ENCODE measurements at places on chromosomes 13 and 19.
A peak's percentile ranks its signal among the peaks of the same experiment; 100 is the strongest.

DNA sequence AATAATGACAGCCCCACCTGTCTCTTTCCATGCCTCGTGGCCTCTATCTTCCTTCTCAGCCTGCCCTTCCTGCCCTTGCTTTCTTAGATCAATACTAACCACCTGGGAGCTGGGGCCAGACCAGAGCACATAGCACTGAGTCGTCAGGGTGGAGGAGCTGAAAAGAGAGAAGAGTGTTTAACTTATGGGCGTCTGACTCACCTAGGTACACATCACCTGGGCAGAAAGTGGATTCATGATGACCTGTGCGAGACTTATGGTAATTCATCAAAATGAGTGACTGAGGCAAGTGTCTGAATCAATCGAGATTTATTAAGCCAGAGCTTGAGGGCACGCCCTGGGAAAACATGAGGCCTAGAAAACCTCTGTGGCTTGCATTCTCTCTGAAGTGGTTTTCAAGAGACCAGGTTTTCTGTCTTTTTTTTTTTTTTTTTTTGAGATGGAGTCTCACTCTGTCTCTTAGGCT is 19.2 kb downstream of the CEACAM6 start:
- no peak for DNase-seq
- H3K36me3 ChIP-seq: no peaks in the 10 kb centered on the region
- no peak overlapping the region for H3K4me3 ChIP-seq
- H3K27me3 ChIP-seq: no peaks in the 10 kb centered on the region

- H3K36me3 ChIP-seq: no peaks in the 10 kb centered on the region
- no peaks in the 10 kb centered on the region for H3K27me3 ChIP-seq
- DNase-seq: no peak
Measured at GRCh38 chr13:100480676-100481075, 107.9 kb downstream of the GGACT start.

- DNase-seq: no peak
- H3K27me3 ChIP-seq: no peaks in the 10 kb centered on the region
- no peaks in the 10 kb centered on the region for H3K36me3 ChIP-seq
- no peak overlapping the region for H3K27ac ChIP-seq
- H3K4me1 ChIP-seq: peaks cover 5% of the 10 kb centered on the region
- no peak overlapping the region for H3K4me3 ChIP-seq
Measured at GRCh38 chr13:114082849-114083645, 49.4 kb downstream of the RASA3 start.

GRCh38 chr19:46724468-46724867 is 7.6 kb upstream of the PRKD2 start:
- H3K27ac ChIP-seq: no peak overlapping the region
- H3K36me3 ChIP-seq: peaks cover 87% of the 10 kb centered on the region
- DNase-seq: no peak
- no peak overlapping the region for H3K4me3 ChIP-seq

DNA sequence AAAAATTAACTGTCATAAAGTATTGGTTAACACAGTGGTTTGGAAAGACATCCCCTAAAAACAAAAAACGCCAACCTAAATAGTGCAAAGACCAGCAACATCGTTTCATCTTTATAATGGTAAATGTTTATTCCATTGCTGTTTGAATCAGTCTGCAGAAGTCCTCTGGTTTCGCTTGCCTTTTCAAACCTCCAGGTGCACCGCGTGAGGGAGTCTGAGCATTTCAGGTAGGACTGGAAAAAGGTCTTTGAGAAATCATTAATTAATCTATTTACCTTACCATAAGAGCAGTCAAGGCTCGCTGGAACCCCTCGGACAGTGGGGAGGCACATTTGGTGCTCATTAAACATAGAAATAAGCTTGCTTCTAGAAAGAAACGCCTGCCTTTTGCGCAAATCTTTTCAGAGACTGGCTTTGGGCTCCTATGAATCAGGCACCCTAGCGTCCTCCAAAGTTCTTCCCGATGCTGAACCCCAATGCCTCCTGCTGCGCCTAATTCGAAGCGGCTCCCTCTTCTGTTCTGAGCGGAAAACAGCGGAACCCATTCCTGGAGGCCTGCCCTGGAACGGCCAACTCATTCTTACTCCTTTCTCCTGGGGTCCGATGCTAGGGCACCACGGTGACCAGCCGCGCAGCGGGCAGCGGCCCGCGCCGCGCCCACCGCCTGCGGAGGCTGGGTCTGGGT is 951 bp upstream of the MTUS2 start:
- peak; percentile 32 for DNase-seq
- H3K4me1 ChIP-seq: peaks cover 5% of the 10 kb centered on the region
- H3K4me3 ChIP-seq: peak overlapping the region; percentile 26

DNA sequence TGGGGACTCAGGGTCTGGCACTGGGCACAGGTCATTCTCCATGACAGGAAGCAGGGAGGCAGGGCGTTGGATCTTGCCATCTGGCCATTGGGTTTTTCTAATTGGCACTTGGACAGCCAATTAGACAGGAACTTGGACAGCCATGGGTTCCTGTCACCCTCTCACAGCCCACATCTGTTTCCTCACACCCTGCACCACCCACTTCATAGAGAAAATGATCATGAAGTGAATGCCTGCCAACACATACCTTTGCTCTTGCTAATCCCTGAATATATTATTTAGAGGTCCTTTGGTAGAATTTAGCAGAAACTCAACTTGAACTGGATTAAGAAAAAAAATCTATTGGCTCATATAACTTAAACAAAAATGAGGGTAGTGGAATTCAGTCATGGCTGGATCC is 4.9 kb upstream of the OLFM2 start:
- no peaks in the 10 kb centered on the region for H3K36me3 ChIP-seq
- H3K4me1 ChIP-seq: peaks cover 28% of the 10 kb centered on the region
- H3K4me3 ChIP-seq: no peak overlapping the region
- DNase-seq: no peak
- no peak overlapping the region for H3K27ac ChIP-seq

GRCh38 chr13:21481359-21481758 is 22.3 kb upstream of the ZDHHC20 start:
- no peak overlapping the region for H3K4me3 ChIP-seq
- H3K36me3 ChIP-seq: no peaks in the 10 kb centered on the region

GRCh38 chr19:16232127-16232526 is 34.4 kb downstream of the AP1M1 start:
- no peak for DNase-seq
- no peak overlapping the region for H3K4me3 ChIP-seq
- H3K36me3 ChIP-seq: peaks cover 15% of the 10 kb centered on the region
- H3K27me3 ChIP-seq: no peaks in the 10 kb centered on the region

- H3K36me3 ChIP-seq: no peaks in the 10 kb centered on the region
- no peak overlapping the region for H3K27ac ChIP-seq
- H3K27me3 ChIP-seq: no peaks in the 10 kb centered on the region
- peaks cover 3% of the 10 kb centered on the region for H3K4me1 ChIP-seq
Measured at GRCh38 chr13:21530656-21531055, 71.6 kb upstream of the ZDHHC20 start.

- no peaks in the 10 kb centered on the region for H3K27me3 ChIP-seq
- peaks cover 82% of the 10 kb centered on the region for H3K36me3 ChIP-seq
- no peak overlapping the region for H3K27ac ChIP-seq
- H3K4me1 ChIP-seq: no peaks in the 10 kb centered on the region
- no peak overlapping the region for H3K4me3 ChIP-seq
Measured at GRCh38 chr19:2229103-2230032, 6.8 kb downstream of the PLEKHJ1 start.

- no peak overlapping the region for H3K4me3 ChIP-seq
- H3K27me3 ChIP-seq: peaks cover 4% of the 10 kb centered on the region
- no peaks in the 10 kb centered on the region for H3K4me1 ChIP-seq
- no peak for DNase-seq
Measured at GRCh38 chr13:111488486-111489132, 168.2 kb downstream of the TEX29 start.

GRCh38 chr13:98207416-98207815 is 30.3 kb upstream of the RNF113B start:
- H3K36me3 ChIP-seq: peaks cover 5% of the 10 kb centered on the region
- DNase-seq: no peak
- no peak overlapping the region for H3K27ac ChIP-seq
- peaks cover 3% of the 10 kb centered on the region for H3K4me1 ChIP-seq

GRCh38 chr13:97257228-97257755 is 35.2 kb downstream of the MBNL2 start:
- no peak overlapping the region for H3K4me3 ChIP-seq
- H3K36me3 ChIP-seq: no peaks in the 10 kb centered on the region
- no peak overlapping the region for H3K27ac ChIP-seq
- H3K4me1 ChIP-seq: peaks cover 23% of the 10 kb centered on the region
- no peak for DNase-seq

- H3K4me1 ChIP-seq: no peaks in the 10 kb centered on the region
- H3K4me3 ChIP-seq: no peak overlapping the region
- no peaks in the 10 kb centered on the region for H3K27me3 ChIP-seq
Measured at GRCh38 chr13:99176309-99177276, 24.1 kb upstream of the UBAC2 start.

DNA sequence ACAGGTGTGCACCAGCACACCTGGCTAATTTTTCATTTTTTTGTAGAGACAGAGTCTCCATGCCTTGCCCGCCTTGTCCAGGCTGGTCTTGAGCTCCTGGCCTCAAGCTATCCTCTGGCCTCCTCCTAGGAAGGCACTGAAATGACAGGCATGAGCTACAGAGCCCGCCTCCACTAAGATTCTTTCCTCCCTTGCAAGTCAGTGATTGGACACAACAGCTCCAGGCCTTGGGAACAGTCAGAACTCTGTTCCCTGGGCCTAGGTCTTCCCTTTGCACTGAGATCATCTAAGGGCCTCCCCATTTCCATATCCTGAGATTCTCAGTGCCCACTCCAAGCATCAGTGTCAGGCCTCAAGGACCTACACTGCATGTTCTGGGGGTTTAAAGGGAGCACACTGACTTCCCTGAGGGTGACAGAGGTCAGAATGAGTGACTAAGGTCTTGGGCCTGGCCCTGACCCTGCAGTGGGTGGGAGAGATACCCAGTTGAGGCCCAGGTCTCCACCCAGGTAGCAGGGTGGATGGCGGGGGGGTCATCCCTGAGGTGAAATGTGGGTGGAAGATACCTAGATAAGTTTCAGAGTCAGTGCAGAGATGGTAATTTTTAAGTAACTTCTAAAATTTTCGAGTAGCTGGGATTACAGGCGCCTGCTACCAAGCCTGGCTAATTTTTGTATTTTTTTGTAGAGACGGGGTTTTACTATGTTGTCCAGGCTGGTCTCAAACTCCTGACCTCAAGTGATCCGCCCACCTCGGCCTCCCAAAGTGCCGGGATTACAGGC is 17.3 kb upstream of the ERCC1 start:
- no peak overlapping the region for H3K4me3 ChIP-seq
- no peaks in the 10 kb centered on the region for H3K27me3 ChIP-seq
- H3K27ac ChIP-seq: peak overlapping the region; percentile 33
- H3K36me3 ChIP-seq: no peaks in the 10 kb centered on the region
- H3K4me1 ChIP-seq: peaks cover 18% of the 10 kb centered on the region

DNA sequence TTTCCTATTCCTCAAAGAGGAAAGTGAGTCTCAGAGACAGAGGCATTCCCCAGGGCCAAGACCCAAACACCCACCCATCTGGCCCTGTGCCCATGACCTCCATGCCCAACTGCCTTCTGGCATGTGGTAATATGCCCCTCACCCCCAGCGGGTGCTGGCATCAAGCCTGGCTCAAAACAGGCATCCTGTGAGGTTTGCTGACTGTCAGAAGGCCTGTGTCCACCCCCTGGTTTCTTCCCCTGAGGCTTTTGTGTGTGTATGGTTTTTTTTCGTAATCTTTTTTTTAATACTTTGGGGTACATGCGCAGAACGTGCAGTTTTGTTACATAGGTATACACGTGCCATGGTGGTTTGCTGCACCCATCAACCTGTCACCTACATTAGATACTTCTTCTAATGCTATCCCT is 7.6 kb upstream of the KANK2 start:
- no peaks in the 10 kb centered on the region for H3K27me3 ChIP-seq
- no peaks in the 10 kb centered on the region for H3K36me3 ChIP-seq

DNA sequence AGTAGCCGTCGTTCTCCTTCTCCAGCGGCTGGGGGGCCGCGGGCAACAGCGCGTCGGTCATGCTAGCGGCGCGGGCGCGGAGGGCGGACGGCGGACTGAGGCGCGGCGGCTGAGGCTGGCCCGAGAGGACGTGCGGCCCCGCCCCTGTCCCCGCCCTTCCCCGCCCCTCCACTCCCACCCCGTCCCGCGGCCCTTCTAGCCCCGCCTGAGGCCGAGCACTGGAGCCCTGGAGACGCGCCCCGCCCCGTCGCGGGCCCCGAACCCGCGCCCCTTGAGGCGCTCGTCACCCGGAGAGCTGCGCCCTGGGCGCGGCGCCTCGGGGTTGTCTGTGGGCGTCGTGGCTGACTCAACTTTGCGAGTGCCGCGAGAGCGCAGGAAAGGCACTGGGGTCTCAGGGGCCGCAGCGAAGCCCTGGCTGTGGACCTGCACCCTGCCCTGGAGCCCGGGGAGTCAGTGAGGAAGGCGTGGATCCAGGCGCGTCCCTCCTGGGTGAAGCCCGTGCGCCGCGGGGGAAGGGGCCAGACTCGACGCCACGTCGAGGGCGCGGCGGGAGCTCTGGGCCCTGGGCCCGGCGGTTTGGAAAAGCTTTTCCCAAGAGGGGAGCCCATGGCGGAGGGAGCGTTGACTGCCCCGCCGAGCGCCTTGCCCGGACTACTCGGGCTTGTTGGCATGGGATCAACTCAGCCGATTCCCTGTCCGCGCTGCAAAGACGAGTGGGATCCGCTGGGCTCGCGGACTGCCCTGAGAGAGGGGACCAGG is at the start of gene RHPN2:
Gene RHPN2 (minus strand): TSS at position 97 of the 759 bp plus-strand sequence. CDS start 36 bp downstream, at position 61.
- peak within 1 kb of the TSS; percentile 54 for H3K27ac ChIP-seq
- H3K4me1 ChIP-seq: peaks cover 14% of the 10 kb centered on the region
- no peaks in the 10 kb centered on the region for H3K36me3 ChIP-seq
- peak; percentile 88 for DNase-seq

GRCh38 chr19:46591870-46592269 is 9.3 kb upstream of the CALM3 start:
- no peaks in the 10 kb centered on the region for H3K4me1 ChIP-seq
- H3K27ac ChIP-seq: no peak overlapping the region
- H3K4me3 ChIP-seq: no peak overlapping the region

- no peaks in the 10 kb centered on the region for H3K36me3 ChIP-seq
- no peaks in the 10 kb centered on the region for H3K27me3 ChIP-seq
- no peak overlapping the region for H3K27ac ChIP-seq
Measured at GRCh38 chr13:79589603-79590393, 108.8 kb downstream of the NDFIP2 start.

DNA sequence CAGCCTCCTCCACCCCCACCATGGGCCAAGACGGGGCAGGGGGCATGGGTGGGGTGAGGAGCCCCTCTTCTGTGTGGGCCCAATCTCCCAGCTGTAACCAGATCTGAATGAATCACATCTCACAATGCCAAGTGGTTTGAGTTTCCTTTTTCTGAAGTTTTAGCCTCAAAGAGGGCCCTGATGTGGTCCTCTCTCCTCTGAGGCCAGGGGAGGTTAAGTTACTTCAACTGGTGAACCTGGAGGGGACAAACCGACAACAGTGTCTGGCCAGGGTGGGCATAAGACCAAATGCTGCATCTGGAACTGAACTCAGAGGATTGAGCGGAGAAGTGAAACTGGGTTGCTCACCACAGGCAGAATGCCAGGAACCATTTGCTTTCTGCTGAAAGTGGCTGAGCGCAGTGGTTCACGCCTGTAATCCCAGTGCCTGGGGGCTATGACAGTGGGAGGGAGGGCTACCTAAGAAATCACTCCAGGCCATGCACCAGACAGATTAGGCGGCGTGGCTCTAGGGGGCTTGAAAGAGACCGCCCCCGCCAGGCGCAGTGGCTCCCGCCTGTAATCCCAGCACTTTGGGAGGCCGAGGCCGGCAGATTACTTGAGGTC is 15.4 kb upstream of the IRGC start:
- H3K27ac ChIP-seq: no peak overlapping the region
- DNase-seq: peak; percentile 21
- H3K4me1 ChIP-seq: no peaks in the 10 kb centered on the region
- no peaks in the 10 kb centered on the region for H3K27me3 ChIP-seq
- no peak overlapping the region for H3K4me3 ChIP-seq

GRCh38 chr19:45079063-45079910 is at the start of gene GEMIN7:
TSS of gene GEMIN7 (plus strand) at chr19:45079260. CDS start at chr19:45090115, 10,855 bp downstream.
- peaks cover 11% of the 10 kb centered on the region for H3K4me1 ChIP-seq
- peaks cover 9% of the 10 kb centered on the region for H3K36me3 ChIP-seq
- no peaks in the 10 kb centered on the region for H3K27me3 ChIP-seq
- peak within 1 kb of the TSS; percentile 94 for H3K4me3 ChIP-seq
- H3K27ac ChIP-seq: peak within 1 kb of the TSS; percentile 93

All from A673 (cell line).